ENCODE measurements at places on chromosomes 6 and 20. TPM values are rescaled to one million over a fixed set of nuclear protein-coding genes. Genes with fewer than 3 reads are reported as not detected.

Gene TNFRSF6B
- total RNA-seq, result 0.69 TPM

Gene RAB32
- total RNA-seq, result 78.3 TPM

Gene SLC22A3
- total RNA-seq, result not detected

Gene CD83
- 0.55 TPM for total RNA-seq

Gene SAYSD1
- total RNA-seq, result 9.0 TPM

Measured in endothelial cell of umbilical vein (primary cell).